Activated CD4-positive, alpha-beta T cell treated with anti-CD3 and anti-CD28 coated beads, Interleukin-2, amount 50 U/mL, for 4 hours (primary cell): ENCODE measurements at places on chromosomes 16 and 17.
A peak's percentile ranks its signal among the peaks of the same experiment; 100 is the strongest.

DNA sequence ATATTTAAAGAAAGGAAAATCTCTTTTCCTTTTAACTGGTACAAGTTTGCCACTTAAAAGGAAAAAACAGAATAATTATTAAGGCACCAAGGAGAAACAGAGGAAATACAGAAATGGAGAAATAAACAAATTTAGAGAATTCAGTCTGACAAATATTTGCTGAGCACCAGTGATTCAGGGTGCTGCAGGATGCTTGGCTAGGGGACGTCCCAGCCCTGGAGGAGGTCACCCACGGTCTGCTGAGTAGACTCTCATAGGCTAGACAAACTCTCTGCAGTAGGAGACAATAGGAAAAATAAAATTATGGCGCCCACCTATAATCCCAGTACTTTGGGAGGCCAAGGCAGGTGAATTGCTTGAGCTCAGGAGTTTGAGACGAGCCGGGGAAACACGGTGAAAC lies 15.9 kb downstream of the C1QTNF1 start:
- no peak for DNase-seq

DNA sequence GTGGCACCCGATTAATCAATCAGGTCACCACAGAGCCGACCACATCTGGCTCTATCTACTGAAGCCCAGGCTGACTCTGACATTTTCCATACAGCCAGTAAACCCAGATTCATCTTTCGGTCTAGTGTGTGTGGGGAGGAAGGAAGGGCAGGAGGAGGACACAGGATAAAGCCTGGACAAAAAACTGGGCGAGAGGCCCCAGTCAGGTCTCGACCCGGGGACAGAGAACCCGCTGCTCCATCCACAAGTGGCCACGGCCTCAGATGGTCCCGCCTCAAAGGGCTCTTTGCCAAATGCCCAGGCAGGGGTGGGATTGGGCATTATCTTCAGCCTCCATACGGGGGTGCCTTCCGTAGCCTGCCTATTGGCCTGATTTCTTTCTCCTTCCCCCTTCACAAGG lies 7.8 kb downstream of the ABR start:
- no peak for DNase-seq

GRCh38 chr17:63275318-63275970 lies 170.7 kb downstream of the CYB561 start:
- DNase-seq: no peak

DNA sequence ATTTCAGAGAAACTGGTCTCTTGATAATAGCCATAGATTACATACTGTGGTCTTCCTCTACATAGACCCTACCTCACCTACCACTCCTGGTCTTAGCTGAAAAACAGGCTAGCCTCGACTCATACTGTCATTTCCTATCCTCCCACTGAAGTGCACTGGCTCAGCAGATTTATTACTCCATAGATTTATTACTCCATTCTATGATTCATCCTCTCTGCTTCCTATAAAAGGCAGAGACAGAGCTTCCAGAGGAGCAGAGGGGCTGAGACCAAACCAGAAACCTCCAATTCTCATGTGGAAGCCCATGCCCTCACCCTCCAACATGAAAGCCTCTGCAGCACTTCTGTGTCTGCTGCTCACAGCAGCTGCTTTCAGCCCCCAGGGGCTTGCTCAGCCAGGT lies at the start of gene CCL7:
CCL7 (plus strand) TSS at position 253 of the 400 bp plus-strand sequence; CDS start at position 323, 70 bp downstream.
- no peak for DNase-seq

DNA sequence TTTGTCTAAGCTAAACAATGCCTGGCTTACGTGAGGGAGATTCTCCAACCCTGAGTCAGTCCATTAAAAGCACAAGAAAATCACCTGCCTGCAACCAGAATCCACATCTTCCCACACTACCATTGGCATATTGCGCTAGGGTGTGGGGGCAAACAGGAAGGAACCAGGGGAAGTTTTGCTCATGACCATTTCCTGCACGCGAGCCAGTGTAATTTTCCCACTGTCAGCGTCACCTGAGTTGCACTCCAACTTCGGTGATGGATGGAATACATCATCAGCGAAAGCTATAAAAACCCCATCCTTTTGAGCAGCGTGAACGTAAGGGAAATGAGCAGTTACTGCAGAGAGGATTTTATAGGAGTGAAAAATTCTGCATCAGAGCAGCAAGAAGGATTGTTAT lies 167.9 kb upstream of the NOL11 start:
- DNase-seq: no peak

- peak; percentile 15 for DNase-seq
These were observed 24.2 kb downstream of the ZNF652 start for GRCh38 chr17:49337884-49338283.

DNA sequence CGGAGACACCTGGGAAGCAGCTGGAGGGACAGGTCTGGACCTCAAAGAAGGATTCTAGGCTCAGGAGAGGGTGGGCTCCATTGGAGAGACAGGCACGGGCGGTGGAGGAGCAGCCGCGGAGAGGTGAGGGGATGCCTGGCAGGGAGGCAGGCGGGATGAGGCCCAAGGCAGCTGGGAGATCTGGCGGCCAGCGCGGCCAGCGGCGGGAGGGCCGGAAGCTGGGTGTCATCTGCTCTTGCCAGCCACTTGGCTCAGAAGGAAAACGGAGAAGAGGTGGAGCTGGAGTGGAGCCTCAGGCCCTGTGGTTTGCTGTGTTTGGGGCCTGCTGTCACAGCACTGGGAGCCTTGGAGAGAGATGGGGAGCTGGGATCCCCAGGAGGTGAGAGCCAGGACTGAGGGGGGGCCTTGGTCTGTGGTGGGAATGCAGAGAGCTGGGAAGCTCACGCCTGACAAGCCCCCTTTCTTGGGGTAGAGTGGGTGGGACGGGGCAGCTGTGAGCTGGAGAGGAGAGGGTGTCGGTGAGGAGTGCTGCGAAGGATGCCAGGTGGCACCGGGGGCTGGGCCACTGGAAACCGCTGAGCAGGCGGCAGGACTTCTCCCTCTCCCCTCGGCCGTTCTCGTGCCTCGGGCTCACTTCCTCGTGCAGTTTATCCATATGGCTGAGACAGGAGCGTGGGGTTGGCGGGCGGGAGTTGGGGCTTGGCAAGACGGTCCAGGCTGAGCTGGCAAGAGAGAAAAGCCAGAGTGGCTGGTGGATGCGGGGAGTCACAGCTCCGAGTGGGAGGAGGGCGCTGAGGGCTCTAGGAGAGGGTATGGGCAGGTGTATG lies 8.0 kb downstream of the TBC1D24 start:
- no peak for DNase-seq

- no peak for DNase-seq
These were observed 4.6 kb downstream of the CHAD start for GRCh38 chr17:50464121-50464520.

DNA sequence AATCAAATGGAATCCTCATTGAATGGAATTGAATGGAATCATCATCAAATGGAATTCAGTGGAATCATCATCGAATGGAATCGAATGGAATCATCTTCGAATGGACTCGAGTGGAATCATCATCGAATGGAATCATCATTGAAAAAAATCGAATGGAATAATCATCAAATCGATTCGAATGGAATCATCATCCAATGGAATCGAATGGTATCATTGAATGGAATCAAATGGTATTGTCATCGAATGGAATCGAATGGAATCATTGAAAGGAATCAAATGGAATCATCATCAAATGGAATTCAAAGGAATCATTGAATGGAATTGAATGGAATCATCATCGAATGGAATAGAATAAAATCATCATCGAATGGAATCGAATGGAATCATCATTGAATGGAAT lies 619.3 kb downstream of the TP53TG3F start:
- no peak for DNase-seq

GRCh38 chr17:19596869-19597268 lies 51.7 kb upstream of the ALDH3A2 start:
- no peak for DNase-seq

DNA sequence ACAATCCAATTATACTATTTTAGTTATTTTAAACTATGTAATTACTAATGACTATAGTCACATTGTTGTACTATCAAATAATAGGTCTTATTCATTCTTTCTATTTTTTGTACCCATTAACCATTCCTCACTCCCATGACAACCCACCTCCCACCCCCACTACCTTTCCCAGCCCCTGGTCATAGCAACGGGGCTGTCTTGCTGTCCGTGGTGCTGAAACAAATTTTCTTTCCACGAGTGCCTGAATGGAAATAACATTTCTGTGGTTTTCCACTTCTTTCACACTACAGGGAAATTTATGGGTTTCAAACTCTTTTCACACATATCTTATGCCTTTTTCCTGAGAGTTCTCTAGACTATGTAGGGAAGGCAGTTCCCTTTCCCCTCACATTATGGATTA lies 326.6 kb downstream of the PHKB start:
- DNase-seq: no peak

DNA sequence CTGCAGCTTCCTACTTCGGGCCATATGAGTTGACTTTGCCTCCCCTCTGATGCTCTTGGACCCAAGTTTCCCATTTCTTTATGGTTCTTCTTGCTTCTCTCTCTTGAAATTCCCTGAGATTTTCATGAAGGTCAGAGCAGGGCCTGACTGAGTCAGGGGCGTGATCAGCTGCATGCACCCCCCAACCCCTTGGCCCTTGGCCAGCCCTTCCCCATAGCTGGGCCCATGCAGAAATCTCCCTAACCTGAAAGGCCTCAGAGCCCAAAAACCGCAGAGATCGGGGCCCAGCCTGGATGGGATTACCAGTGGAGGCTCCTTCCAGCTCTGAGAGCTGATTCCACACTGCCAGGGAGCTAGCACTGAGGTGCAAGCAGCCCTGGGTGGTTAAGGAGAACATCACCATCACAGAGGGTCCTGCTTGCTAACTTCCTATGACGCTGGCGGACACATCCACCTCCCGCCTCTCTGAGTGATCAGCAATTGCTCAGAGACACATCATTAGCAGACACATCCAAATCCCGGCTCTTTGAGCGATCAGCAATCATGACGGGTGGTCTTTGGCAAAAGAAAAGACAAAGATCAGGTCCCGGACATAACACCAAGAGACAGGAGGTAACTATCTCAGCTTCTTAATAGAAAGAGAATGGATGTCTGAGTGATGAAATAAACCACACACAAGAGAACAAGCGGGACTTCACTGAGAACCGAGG lies 161.5 kb downstream of the C16orf78 start:
- no peak for DNase-seq

GRCh38 chr16:10988164-10988803 lies 43.9 kb downstream of the CLEC16A start:
- peak; percentile 48 for DNase-seq

- DNase-seq: no peak
These were observed 13.5 kb upstream of the FOXN1 start for GRCh38 chr17:28492352-28493310.

DNA sequence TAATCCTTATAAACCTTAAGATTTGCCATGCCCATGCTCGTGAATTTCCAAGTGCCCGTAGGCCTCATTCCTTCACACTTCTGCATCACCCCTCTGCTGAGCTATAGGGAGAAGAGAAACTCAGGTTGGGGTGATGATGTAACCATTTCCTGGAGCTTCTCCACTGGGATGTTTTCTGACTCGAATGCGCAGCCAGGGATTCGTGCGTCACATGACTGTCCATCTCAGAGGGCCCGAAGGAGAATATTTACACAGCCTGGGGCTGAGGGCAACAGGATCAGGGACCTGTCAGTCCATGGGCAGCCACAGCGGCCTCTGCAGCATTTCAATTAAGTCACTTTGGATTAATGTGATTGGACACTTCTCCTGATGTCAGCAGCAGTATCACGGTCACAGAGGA lies 8.7 kb downstream of the GSG1L2 start:
- DNase-seq: no peak

DNA sequence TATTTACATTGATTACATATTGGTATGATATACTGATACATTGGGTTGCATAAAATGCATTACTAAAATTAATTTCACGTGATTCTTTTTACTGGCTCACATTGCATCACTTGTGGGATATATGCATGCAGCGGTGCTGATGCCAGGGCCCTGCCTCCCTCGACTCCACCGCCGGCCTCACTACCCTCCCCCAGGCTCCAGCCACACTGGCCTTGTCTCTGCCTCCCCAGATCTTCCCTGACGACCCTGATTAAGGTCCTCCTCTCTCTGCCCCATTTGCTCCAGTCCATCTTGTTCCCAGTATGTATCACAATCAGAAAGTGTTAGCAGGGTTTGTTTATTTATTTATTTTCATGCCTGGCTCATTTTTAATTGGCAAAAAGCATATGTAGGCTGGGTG lies 306.8 kb downstream of the FOXL1 start:
- DNase-seq: no peak

DNA sequence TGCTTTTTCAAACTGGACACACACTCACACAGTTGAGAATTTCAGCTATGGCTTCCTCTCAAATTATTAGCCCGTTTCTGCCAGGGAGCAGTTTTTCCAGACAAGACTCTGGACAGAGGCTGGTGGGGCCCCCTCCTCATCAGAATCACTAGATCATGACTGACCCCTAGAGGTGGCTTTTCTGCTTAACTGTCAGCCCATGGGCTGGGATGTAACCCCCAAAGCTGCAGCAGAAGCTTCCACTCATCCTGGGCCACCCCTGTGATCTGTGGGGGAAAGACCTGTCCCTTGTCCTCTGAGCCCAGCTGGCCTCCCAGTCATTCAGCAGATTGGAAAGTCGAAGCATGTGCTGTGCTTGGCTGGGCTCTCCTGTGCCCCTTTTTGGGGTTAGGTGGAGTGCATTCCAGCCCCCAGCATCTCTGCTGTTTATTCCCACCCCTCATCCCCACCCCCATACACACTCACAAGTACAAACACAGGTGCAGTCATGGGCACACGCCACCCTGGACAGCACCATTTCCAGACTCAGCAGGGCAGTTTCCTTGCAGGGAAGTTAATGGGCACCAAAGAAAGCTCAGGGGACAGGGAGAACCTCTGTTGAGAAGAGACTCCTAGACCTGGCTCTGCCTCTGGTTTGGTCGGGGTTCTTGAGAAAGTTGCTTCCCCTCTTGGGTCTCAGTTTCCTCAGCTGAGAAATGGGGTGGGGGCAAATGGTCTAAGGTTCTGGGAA lies 77.6 kb upstream of the RBL2 start:
- DNase-seq: no peak

DNA sequence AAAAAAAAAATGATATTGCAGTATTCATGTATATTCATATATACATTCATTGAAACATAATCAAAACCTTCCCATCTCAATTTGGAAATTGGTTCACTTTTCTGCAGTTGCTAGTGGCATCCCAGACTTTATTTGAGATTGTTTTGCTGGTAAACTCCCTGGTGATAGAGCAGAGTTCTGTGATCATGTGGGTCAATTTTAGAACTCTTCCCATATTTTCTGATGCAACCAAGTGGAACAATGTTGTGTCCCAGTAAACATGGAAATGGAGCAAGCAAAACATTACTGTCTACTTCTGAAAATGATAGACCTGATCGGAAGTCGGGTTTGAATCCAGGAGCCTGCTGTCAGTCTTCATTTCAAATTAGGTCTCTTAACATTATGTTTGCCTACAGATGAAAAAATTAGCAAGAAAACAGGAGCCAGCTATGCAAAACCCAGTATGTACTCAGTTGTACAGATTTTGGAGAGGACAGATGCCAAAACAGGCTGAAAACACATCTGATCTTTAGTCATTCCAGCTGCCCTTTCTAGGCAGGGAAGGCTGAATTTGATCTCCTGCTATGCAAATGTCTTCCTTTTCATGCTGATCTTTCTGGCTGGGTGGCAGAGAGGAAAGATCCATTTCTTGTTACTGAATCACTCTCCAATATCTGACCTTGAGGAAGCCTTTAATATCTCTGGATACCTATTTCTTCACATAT lies 786.6 kb upstream of the SOX9 start:
- no peak for DNase-seq
